Lower lobe of right lung (tissue), 2 donors: ENCODE measurements at places on chromosomes 7 and 10. TPM values are rescaled to one million over a fixed set of nuclear protein-coding genes. Genes with fewer than 3 reads are reported as not detected.
A peak's percentile ranks its signal among the peaks of the same experiment; 100 is the strongest.

GRCh38 chr10:108957681-108958080 is 965.6 kb downstream of the XPNPEP1 start:
- no peak overlapping the region for H3K27ac ChIP-seq
- H3K27me3 ChIP-seq: no peaks in the 10 kb centered on the region
- no peaks in the 10 kb centered on the region for H3K4me1 ChIP-seq
- no peak for DNase-seq
- H3K4me3 ChIP-seq: no peak overlapping the region
- H3K36me3 ChIP-seq: no peaks in the 10 kb centered on the region

DNA sequence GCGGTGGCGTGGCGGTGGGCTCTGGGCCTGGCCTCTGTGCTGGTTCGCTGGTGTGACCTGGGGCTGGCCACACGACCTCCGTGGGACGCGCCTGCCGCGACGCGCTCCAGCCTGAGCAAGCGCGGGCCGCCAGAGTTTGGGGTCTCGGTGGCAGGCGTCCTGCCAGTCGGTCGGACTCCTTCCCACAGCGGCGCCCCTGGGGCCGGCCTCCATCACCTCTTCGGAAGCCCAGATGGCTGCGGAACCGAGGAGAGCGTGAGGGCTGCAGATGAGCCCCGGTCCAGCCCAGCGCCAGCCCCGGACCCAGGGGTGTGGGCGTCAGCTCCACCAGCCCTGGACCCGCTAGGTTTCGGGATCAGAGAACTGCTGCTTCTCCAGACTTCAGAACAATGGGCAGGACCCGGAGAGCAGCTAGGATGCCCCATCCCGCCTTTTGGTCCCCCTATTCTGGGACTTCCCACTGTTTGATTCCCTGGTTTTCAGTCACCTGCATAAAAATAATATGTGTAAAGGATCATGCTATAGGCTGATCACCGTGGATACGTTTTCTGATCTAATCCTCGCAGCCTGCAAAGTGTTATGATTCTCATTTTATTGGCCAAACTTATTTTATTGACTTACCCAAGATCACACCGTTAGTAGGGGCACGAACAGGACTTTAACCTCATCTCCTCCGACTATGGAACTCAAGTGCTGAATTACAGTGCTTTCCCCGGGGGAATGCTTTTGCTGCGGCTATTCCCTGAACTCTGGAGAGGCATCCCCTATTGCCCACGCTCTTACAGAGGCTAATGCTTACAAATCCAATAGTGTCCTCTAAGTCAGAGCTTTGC is 2.8 kb downstream of the CYP26C1 start:
- no peak overlapping the region for H3K27ac ChIP-seq
- DNase-seq: no peak
- peaks cover 81% of the 10 kb centered on the region for H3K27me3 ChIP-seq
- H3K4me1 ChIP-seq: peaks cover 24% of the 10 kb centered on the region
- peaks cover 11% of the 10 kb centered on the region for H3K36me3 ChIP-seq
- no peak overlapping the region for H3K4me3 ChIP-seq

DNA sequence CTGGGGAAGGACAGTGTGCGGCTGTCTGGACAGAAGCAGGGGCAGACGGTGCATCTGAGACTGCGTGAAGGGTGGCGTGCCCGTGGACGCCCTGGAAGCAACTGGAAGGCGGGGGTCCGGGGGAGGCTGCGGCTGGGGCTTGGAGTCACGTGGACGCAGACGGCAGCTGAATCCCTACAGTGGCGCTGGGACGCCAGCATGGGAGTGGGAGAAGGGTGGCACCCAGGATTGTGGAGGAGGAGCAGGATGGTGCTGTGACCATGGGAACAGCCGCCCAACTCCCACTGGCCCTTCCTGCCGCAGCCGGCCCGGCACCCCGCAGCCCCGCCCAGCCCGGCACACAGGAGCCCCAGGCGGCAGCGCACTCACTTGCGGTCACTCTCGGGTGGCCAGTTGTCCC is 9.7 kb downstream of the INTS1 start:
- H3K4me3 ChIP-seq: no peak overlapping the region
- H3K27ac ChIP-seq: no peak overlapping the region
- H3K4me1 ChIP-seq: no peaks in the 10 kb centered on the region

GRCh38 chr7:151038951-151039849 is 9.1 kb upstream of the ASIC3 start:
- H3K27ac ChIP-seq: no peak overlapping the region
- H3K4me1 ChIP-seq: peaks cover 19% of the 10 kb centered on the region
- peaks cover 49% of the 10 kb centered on the region for H3K36me3 ChIP-seq
- peak; percentile 71 for DNase-seq

GRCh38 chr7:44849259-44849884 is 1.5 kb upstream of the H2AZ2 start:
- no peaks in the 10 kb centered on the region for H3K27me3 ChIP-seq
- no peaks in the 10 kb centered on the region for H3K36me3 ChIP-seq
- no peak for DNase-seq
- H3K4me3 ChIP-seq: peak overlapping the region; percentile 68
- peak overlapping the region; percentile 98 for H3K27ac ChIP-seq

The ERV3-1 gene
- 32.0 TPM for total RNA-seq

The PKD1L1 gene
- 0.59 TPM for total RNA-seq

The CYP3A7 gene
- 0.21 TPM for total RNA-seq
